ENCODE measurements at places on chromosomes 2 and 18.

DNA sequence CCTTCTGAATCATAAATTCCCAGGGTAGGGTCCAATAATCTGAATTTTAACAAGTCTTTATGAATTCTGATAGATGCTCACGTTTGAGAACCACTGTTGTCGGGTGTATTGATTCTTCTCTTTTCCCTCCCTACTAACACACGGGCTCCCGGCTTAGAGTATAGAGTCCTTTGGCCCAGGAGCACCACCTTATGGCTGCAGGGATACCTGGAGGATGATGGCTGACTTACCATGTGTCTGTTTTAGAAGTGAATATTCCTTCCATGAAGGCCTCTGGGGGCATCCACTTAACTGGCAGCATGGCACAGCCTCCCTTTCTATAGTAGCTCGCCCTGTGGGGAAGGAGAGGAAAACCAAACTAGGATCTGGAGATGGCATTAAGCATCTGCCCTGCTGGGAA lies 91.7 kb downstream of the CLIP4 start:
- no peak for DNase-seq

DNA sequence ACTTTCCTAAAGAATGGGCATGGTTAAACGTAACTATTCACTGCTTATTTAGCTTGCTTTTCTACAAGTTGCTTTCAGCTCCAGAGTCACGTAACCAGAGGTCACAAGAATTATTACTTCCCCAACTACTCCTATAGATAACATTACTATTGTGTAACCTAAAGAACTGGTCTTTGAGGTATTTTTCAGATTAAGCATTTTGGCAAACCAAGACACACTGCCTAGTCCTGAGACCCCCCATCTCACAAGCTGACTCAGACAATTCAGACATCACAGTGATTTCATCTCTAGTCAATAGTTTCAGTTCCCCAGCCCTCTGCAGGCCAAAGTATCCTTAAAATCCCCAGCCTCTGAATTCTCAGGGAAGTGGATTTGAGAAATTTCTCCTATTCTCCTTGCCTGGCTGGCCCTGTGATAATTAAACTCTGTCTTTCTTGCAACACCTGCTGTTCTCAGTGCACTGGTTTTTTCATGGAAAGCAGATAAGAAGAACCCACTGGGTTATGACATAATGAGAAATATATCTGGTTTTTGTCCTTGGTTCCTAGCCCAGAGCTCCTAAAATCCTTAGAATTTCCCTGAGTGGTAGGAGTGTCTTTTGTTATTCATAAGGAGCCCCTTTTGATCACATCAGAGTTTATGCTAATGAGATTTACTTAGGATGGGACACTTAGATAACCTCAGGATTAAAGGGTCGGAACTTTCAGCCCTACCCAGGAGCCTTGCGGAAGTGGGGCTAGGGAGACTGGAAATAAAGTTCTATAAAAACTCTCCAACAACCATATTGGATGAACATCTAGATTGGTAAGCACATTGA lies 1310.8 kb upstream of the CHAC2 start:
- no peak for DNase-seq

DNA sequence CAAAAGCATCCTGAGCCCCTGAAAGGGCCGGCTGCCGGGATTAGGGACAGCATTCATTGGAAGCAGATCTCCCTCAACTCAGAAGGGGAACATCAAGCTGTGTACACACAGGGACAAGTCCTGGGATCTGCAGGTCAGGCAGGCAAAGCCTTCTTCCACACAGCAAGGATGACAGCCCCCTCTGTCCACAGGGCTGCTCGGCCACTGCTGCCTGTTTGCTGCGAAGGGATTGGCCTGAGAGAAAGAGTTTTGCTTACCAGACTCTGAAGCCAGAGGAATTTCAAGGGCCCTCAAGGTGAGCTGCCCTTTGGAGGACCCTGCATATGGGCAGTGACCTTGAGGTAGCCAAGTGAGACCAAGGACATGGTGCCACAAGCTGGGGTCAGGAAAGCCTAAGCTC lies 11.1 kb downstream of the ZBTB7C start:
- DNase-seq, result no peak

DNA sequence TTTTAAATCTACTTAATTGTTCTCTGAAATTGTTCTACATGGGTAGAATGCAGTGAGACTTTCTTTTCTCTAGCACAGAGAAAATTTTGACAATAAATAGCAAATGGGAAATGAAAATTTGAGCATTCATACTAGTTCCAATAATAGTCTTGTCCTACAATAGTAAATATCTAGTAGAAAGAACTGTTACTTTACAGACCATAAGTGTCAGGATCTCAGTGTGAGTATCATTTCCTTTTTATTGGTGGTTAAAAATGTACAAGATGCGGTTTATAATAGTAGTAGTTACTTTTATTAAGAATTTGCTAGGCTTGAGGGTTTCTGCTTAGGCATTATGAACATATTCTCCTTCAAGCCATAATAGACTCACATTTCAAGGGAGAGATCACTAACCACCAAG lies 43.2 kb downstream of the KCNE4 start:
- DNase-seq, result no peak

DNA sequence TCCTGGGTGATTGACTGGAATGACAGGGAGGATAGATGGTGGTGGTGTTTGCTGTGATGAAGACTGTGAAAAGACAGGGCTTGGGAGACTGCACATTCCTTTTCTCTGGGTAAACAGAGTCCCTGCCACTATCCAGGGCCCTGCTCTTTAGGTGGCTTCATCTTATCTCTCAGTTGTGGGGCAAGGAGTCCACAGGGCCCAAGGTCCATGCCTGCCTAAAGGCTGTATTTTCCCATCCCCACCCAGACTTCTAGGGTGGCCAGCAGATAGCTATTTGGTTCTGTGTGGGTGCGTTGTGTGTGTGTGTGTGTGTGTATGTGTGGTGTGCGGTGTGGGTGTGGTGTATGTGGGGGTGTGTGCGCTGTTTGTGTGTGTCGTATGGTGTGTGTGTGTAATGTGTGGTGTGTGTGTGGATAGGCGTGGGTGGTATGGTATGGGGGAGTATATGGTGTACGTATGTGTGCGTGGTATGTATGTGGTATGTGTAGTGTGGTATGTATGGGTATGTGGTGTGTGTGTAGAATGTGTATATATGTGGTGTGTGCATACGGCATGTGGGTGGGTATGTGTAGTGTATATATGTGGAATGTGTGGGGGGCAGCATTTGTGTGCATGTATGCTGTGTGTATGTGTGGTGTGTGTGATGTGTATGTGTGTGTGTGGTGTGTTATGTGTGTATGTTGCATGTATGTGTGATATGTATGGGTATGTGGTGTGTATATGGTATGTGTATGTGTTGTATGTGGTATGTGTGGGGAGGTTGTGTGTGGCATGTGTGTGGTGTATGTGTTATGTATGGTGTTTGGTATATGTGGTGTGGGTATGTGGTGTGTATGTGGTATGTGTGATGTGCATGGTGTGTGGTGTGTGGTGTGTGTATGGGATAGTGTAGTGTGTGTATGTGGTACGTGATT lies 10.5 kb upstream of the XRCC5 start:
- no peak for DNase-seq

DNA sequence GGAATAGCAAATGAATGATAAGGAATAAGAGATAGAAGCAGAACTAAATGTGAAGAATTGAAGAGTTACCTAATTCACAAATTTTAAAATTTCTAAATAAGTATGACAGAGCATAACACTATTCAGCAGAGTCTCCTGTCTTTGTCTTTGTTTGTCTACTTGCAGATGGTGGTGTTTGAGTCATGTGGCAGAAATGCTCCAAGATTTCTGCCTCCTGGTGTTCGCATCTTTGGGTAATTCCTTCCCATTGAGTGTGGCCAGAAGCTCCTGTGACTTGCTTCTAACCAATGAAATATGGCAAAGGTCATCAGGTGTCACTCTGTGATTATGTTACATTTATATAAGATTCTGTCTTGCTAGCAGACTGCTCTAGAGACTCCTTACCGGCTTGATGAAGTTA lies 45.6 kb upstream of the GALNT3 start:
- no peak for DNase-seq

- DNase-seq, result no peak
Observed at GRCh38 chr2:179272406-179273192, 8.0 kb upstream of the SESTD1 start.

- DNase-seq, result no peak
Observed at GRCh38 chr2:57460396-57461276, 586.0 kb upstream of the VRK2 start.

DNA sequence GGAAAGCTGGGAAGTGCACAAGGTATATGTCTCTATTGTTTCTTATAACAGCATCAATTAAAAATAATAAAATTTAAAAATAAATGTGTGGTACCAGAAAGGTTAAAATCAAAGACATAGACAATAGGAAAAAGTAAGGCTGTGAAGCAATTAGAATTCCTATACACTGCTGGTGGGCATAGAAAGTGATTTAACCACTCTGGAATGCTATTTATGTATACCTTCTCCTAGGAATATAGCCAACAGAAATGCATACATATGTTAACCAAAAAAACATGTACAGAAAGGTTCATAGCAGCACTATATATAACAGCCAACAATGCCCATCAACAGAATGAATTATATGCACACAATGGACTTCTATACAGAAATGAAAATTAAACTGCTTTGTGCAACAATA lies 43.0 kb downstream of the WDSUB1 start:
- DNase-seq, result no peak

DNA sequence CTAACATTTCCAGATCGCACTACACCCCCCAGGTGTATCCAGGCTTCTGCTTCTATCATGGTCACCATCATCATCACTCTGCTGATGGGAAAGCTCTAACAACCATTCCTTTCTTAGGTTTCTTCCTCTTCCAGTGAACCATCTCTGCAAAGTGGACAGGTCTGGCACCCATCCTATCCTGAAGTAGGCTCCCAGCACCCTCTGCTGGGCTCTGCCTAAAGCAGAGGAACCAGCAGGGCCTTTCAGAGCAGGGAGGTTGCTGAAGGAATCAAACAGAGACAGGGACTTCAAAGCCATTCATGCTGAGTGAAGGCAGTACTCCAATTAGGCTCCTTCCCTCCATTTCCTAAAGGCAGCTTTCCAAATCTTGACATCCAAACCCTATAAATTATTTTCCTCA lies 27.2 kb upstream of the SATB2 start:
- DNase-seq, result no peak

GRCh38 chr2:182321096-182321495 lies 105.7 kb downstream of the PDE1A start:
- DNase-seq, result no peak

DNA sequence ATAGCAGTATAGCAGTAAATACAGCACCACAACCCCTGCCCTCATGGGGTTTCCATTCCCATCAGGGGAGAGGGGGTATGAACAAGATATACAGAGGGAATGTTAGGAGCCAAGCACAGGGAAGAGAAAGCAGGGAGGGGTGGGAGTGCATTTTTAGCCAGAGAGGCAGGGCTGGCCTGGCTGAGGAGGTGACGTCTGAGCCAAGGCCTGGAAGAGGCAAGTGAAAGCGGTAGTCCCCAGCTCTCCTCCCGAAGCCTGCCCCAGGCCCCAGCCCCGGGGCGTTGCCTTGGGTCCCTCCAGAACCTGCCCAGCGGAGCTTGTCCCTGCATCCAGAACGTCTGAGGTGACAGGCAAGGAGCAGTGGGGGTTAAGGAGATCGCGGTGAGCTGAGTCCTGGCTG lies 45.1 kb upstream of the FOSL2 start:
- DNase-seq, result no peak

- DNase-seq, result peak; percentile 51
Observed at GRCh38 chr2:112150851-112151250, 12.7 kb downstream of the FBLN7 start.

- DNase-seq, result no peak
Observed at GRCh38 chr2:74921236-74921736, 37.2 kb upstream of the POLE4 start.

GRCh38 chr2:98900721-98901120 lies 35.3 kb downstream of the CRACDL start:
- DNase-seq, result no peak

GRCh38 chr2:23745726-23746105 lies 181.2 kb downstream of the ATAD2B start:
- no peak for DNase-seq

GRCh38 chr2:8799004-8799403 lies 38.4 kb downstream of the KIDINS220 start:
- no peak for DNase-seq

GRCh38 chr2:41691561-41691960 lies 356.3 kb upstream of the PKDCC start:
- no peak for DNase-seq

DNA sequence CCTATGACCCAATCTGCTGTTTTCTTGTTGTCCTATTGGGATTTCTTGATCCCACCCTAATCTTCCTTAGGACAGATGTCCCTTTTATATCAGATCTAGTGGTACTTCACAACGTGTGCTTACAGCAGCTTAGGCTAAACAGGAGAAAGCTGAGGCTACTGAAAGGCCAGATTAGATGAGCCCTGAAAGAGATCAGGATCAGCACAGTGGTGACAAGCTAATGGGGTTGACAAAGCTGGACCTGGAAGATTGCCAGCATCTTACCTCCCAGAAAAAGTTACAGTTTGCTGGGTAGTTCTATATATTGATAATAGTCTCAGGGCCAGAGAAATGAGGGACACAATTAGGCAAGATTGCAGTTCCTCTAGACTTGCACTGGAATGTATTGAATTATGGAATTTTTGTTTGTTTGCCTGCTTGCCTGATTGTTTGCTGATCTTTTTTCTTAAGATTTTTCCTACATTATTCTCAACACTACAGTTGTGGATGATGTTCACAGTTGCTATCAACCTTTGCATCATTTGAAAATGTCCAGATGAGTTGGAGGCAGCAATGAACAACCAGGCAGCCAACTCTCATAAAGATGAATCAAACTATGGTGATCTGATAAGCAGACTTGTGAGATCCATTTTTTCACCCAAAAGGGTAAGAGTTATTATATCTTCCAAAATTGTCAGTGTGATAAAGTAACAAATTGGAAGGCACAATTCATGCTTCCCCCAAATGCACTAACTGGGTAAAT lies 49.1 kb upstream of the PIK3C3 start:
- no peak for DNase-seq

DNA sequence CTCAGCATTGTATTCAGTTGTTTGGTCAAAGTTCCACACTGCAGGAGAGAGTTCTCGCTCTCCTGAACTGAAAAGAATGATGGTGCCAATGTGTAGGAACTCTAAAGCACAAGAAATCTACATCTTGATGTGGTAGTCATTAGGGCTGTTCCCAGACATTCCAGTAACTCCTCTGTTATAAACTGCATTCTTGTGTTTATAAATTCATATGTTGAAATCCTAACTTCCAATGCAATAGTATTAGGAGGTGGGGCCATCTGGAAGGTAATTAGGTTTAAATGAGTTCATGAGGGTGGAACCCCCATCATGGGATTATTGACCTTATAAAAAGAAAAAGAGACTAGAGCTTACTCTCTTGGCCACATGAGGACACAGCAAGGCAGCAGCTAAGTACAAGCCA lies 239.6 kb downstream of the CDH20 start:
- DNase-seq, result no peak

GRCh38 chr2:217795706-217796465 lies 206.9 kb downstream of the TNS1 start:
- no peak for DNase-seq

GRCh38 chr2:204795156-204795555 lies 249.9 kb downstream of the PARD3B start:
- no peak for DNase-seq

GRCh38 chr2:19046986-19047780 lies 311.2 kb downstream of the OSR1 start:
- DNase-seq, result no peak

Data from activated effector memory CD4-positive, alpha-beta T cell treated with anti-CD3 and anti-CD28 coated beads, Interleukin-2, amount 50 U/mL, for 16 hours (primary cell).